ENCODE measurements at places on chromosomes 7 and 10. TPM values are rescaled to one million over a fixed set of nuclear protein-coding genes. Genes with fewer than 3 reads are reported as not detected.

SMKR1 gene
- total RNA-seq = 0.63 TPM

VGF gene
- total RNA-seq = 0.38 TPM

ARMC3 gene
- 5.5 TPM for total RNA-seq

- no peak for DNase-seq
Observed at GRCh38 chr10:52210161-52210560, 103.9 kb upstream of the DKK1 start.

- DNase-seq = no peak
Observed at GRCh38 chr10:52895059-52895458, 122.5 kb upstream of the MBL2 start.

- DNase-seq = no peak
Observed at GRCh38 chr10:101293007-101293723, 60.8 kb upstream of the BTRC start.
